ENCODE measurements at places on chromosomes 7 and 10.

DNA sequence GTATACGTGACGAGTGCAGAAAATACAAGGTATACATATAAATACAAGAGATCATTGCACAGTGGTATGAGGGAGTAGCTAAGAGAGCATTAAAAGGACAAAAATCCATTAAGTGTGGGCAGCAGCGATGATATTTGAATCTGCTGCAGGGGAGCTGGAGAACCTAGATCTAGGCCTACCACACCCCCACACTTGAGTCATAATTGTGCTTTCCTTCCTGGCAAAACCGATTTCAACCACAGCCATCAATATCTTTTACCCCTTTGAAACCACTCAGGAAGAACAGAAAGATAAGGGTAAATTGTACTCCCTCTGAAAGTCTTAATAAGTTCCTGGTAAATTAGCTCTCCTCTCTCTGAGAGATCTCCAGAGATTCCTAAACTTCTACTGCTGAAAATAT lies 345.0 kb downstream of the SORCS1 start:
- DNase-seq, result no peak

- no peak for DNase-seq
These were observed 405.7 kb downstream of the INHBA start for GRCh38 chr7:41297166-41297565.

GRCh38 chr10:85175635-85176034 lies 847.2 kb downstream of the CCSER2 start:
- DNase-seq, result no peak

GRCh38 chr10:127276794-127277462 lies 80.5 kb upstream of the INSYN2A start:
- DNase-seq, result no peak

DNA sequence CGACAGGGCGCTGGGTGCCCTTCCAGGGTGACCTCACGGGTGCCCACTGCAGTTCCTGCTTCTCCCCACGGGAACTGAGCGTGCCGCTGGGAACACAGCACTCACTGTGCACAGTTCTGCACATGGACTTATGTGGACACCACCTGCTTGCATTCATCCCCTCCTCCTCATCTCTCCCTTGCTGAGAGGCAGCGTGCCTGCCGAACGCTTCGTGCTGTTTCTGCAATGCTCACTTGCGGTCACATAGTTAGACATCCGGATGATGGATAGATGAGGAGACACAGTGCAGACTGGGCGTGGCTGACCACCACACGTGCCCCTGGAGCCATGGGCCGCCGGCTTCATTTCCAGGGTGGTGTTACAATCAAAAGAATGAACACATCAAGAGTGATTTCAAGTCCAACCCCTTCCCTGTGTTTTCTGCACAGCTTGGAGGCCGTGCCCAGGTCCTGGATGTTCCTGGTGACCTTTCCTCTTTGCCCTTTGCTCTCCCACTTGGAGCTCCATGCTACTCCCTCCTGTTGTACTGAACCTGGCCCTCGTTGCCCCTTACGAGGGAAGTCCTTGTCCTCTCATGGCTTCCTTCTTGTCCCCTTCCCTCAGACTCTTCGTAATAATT lies 119.4 kb downstream of the VIPR2 start:
- DNase-seq, result no peak

GRCh38 chr10:35882422-35883150 lies 240.5 kb upstream of the FZD8 start:
- DNase-seq, result no peak

DNA sequence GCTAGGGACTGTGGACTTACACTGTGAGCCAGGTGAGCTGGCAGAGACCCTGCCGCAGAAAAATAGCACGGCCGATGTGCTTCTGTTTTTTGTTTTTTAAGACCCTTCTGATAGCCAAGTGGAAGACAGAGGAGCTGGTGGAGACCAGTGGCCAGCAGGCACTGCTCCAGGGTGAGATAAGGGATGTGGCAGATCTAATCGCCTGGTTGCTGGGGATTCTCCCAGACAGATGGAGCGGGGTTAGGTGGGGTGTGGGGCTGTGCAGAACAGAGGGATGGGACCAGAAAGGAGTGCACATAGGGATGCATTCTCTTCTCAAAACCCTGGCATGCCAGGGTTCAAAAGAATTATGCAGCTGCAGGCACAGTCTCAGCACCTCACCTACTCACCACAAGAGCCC lies 82.2 kb downstream of the VOPP1 start:
- DNase-seq, result no peak

DNA sequence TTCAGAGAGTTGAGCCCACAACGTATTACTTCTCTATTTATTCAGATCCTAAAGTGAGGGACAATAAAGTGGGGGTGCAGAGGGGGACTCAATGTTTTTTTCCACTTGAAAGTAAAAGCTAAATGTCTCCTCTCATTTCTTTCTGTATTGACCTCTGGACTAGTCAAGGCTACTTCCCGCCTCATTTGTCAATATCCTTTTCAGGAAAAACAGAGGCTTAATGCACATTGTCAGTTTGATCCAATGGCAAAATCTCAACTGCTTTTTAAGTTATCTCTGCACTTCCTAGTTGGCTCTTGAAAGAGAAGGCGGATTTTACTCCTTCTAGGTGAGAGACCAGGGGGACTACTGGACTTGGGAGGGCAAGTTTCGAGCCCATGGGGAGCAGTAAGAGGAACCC lies 56.4 kb downstream of the HIPK2 start:
- no peak for DNase-seq

GRCh38 chr7:112449353-112449752 lies 907 bp upstream of the IFRD1 start:
- DNase-seq, result no peak

- no peak for DNase-seq
These were observed 1128.4 kb downstream of the SORCS3 start for GRCh38 chr10:105769248-105770184.

DNA sequence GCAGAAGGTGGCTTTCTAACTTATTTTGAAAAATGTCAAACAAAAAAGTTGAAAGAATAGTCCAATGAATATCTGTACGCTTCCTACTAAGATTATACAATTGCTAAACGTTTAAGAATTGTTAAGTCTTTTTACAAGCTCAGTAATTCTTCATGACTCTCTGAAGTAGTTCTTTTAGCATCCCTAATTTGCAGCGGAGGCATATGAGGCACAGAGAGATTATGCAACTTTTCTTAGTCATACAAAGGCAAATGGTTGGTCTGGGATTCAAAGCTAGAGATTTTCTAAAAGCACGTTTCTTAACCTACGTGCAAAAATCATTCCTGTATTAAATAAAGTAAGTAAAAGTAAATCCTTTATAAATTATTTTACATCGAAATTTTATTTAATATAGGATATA lies 254.2 kb downstream of the MAGI2 start:
- DNase-seq, result no peak

GRCh38 chr10:86969421-86970041 lies 1.2 kb downstream of the ADIRF start:
- DNase-seq, result peak; percentile 38

- no peak for DNase-seq
These were observed 621.3 kb upstream of the DPP6 start for GRCh38 chr7:153430931-153431330.

DNA sequence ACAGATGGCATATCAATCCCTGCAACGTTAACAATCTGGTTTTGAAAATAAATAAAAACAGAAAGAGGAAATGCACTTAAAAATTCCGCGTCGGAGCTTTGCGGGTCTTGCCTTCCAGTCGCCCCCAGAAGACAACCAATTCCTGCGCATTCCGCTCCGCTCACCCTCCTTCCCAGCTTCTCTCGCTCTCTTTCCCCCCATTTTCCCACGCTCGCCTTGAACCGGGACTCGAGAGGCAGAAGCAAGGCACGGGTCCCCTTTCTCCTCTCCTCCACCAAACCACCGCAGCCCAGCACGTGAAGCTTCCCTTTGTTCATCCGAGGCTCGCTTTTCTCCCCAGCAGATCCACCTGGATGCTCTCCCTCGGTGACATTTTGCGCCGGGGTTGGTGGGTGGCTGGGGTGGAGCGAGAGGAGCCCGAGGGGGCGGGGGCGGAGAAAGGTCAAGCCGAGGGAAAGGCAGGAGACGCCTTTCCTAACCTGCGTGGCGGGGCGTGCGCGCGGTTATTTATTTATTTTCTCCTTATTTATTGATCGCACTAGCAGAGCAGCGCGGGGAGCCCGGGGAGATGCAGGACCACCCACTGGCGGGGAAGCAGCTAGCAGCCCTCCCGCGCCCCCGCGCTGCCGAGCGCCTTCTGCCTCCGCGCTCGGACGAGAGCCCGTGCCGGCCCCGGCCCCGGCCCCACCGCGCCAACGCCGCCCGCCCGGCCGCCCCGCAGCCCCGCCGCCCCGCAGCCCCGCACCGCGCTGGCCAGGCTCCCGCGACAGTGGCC lies at the start of gene KCND2:
Gene KCND2 (plus strand): TSS at position 475 of the 775 bp plus-strand sequence.
- DNase-seq, result peak; percentile 17
